ENCODE measurements at places on chromosomes 1 and 21.

DNA sequence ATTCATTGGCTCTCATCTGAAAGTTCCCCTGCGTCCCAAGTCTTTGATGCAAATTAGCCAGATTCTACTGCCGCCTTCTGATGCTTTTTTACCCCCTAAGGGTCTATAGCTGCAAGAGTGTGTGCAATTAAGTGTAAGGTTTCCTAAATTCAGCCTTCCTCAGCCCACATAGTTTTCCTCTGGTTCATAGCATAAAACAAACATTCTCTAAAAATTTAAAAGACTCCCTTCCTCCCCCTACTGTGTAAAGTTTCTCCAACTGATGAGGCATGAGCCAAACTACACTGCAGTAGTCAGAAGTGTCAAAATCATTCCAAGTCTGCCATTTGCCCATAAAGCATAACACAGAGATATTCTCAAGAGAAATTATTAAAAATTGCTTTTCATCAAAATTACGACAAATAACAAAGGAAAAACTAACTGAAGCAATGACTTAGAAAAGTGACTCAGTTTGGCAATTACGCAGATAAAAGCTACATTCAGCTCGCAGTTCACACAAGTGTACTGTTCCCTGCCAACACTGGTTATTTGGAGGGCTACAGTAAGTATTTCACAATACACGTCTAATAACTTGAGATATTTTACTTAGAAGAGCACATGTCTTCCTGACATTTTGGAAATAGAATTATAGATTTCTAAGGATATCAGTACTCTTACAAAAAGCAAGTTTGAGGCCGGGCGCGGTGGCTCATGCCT is 15.4 kb downstream of the KCNH1 start:
- peak; percentile 18 for DNase-seq

GRCh38 chr1:207305489-207305873 is 16.0 kb upstream of the CD55 start:
- no peak for DNase-seq

- DNase-seq = no peak
Observed at GRCh38 chr1:228983661-228984060, 248.4 kb downstream of the RHOU start.

DNA sequence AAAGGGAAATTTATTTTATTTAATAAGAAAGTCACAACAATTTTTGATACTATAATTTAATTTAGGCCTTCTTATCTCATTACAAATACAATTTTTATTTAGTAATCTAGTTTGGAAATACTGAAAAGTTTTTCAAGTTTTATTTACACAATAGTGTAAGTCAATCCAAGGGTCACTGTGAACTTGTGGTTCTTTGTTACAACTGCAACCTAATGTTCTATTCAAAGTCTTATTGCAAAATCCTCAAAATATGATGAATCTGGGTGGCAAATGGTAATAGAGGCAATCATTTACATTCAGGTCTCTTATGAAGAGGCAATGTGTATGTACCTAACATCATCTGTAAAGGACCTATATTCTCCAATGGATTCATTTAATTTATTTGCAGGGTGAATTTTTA is 421.2 kb downstream of the DPYD start:
- no peak for DNase-seq

DNA sequence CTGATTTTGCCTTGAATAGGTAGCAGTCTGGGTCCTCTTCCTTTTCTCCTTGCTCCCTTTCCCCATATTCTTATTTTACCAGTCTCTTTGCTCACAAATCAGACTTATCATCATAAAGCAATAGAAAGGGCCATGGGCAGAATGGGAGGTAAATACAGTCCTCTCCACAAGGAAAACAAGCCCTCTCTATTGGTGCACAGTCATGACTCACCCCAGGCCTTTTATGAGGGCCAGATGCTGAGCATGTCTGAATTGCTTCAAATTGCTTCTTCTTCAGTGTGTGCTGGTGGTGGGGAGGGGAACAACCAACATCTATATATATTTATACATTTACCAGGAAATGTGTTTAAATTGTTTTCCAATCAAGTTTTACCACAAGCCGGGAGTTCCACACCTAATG is 75.2 kb downstream of the GFI1 start:
- DNase-seq = peak; percentile 78

- DNase-seq = no peak
Observed at GRCh38 chr1:151714820-151715725, 1.5 kb downstream of the CELF3 start.
